ENCODE measurements at places on chromosomes 7 and 10.

DNA sequence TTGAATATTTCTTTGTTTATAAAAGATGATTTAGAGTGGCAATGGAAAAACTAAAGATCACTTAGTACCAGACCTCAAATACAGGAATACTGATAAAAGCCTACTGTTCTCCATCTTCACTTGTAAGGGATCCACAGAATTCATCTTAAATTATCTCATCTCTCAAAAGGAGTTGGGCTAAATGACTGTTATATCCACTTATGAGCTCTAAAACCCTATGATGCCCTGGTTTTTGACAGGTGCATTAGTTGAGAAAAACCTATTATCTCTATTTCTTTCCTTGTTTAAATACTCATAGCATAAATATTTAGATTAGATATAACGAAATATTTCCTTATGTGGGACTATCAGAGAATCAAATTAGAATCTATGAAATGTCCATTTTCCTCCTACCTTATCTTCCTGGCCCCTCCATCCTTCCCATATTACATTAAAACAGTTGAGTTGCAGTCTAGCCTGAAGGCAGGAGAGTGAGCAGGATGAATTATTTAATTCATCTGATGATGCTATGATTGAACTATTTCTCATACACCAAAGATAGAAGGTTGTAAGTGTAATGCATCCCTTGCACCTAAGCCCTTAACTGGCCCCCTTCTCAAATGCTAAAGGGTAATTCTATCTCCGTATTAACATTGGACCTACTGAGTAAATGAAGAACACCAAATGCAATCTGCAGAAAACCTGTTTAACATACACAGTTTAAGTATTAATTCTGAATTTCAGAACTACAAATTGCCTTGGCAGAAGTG, 29.7 kb downstream of the PPP3CB start:
- no peak for DNase-seq

- no peak for DNase-seq
Measured at GRCh38 chr7:17434841-17435692, 136.6 kb downstream of the AHR start.

DNA sequence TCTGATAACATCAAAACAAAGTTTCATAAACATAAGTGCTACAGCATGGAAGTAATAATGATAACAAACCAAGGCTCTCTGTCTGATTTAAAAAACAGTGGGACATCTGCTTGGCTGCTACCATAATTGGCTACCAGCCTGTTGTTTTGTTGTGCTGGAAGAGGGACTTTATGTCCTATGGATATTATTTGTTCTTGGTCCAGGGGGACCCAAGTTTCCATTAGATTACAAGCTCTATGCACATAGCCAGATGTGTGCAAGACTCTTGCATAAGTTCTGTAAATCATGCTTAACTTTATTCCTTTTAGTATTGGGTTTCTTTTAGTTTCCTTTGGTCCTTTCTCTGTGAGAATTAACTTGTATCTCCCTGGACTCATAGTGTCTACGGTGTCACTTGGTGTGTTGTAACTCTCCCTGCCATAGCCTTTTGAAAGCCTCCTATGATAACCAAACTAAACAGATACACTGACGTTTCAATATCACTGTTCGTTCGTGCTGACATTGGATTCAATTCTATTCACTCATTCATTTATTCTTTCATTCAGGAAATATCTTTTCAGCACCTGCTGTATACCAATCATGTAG, 41.4 kb upstream of the CD36 start:
- no peak for DNase-seq

GRCh38 chr10:123835575-123835974, 56.0 kb downstream of the CPXM2 start:
- peak; percentile 35 for DNase-seq

DNA sequence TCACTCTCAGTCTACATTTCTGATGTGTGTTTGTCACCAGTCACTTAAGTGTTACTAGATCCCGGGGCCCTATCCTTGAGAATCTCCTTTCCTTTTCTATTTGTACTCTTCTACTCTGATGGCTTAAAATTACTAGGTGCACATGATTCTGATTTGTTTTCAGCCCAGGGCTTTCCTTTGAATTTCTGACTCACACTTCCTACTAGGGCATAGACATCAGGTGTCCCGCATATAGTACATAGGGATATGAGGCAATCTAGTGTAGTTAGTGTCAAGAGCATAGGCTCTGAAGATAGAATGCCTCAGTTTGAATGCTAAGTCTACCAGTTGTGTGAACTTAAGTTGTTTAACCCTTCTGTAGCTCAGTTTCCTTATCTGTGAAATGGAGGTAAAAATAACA, 49.4 kb upstream of the LRRN3 start:
- no peak for DNase-seq

DNA sequence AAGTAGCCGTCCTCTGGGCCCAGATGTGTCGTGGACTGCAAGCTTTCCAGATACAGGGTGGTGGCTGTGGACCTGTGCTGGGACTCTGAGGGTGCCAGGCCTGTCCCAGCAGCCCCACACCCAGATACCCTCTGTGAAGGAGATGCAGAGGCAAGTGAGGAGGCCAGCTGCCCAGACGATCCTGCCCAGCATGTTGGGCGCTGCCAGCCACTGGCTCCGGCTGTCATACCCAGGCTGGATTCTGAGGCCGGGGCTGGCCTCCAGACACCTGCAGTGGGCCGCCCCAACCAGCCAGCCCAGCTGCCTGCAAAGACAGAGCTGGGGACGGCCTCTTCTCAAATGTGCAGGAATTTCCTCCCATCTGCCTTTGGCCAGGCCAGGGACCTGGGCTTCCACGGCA, 39.1 kb upstream of the EBF3 start:
- no peak for DNase-seq

DNA sequence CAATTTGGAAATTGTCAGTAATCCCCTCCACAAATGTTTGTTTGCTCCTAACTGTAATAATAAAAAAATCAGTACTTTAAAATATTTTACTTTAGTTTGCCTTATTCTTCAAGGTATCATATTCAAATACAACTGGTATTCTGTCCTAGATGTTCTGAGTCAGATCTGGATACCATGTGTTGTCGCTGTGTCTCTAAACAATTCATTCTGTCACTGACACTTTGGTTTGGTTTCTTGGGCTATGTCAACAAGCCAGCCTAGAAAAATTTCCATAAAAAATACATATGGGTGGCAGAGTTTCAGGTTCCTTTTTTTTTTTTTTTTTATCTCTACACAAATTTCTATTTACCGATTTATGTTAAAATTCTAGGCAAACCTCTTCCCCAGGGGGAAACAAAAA, 33.2 kb upstream of the SEMA3D start:
- no peak for DNase-seq

GRCh38 chr7:936386-937054, 18.0 kb downstream of the ADAP1 start:
- peak; percentile 85 for DNase-seq

- DNase-seq: no peak
Measured at GRCh38 chr7:44909596-44910389, 24.5 kb upstream of the PURB start.

DNA sequence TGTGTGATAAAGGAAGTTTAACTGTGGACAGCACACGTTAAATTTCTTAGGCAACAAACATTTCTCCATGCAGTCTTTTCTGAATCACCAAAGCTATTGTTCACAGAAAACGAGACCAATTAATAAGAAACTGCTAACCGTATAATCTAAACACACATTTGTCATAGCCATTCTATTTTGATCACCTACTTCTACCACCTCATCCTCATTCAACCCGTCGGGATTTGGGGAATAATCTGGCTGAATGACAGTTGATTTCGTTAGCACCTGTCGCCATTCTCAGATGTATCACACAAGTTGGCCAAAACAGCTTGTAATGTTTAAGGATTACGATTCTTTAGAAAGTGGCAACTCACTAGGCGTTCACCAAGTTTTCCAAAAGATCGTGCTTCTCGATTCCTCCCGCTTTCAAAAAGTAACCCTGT, 1.2 kb downstream of the EZH2 start:
- peak; percentile 33 for DNase-seq

GRCh38 chr10:104251443-104251842, 3.2 kb upstream of the GSTO1 start:
- DNase-seq: no peak

DNA sequence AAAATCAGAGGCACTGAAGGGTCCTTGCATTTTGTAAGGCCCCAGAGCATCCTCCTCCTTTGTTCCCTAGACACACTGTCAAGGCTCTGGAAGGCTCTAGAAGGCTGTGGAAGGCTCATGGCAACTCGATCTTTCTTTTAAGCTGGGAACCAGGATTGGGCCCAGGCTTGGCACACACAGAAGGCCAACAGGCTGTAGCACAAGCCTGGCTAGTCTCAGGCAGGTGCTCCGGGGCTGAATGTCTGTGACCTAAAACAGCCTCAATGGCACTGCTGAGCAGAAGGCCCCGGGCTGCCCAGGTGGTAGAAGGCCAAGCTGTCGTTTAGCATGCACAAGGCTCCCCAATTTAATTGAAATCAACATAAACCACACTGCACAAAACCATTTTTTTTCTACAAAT, 55.7 kb downstream of the PRKAG2 start:
- no peak for DNase-seq

DNA sequence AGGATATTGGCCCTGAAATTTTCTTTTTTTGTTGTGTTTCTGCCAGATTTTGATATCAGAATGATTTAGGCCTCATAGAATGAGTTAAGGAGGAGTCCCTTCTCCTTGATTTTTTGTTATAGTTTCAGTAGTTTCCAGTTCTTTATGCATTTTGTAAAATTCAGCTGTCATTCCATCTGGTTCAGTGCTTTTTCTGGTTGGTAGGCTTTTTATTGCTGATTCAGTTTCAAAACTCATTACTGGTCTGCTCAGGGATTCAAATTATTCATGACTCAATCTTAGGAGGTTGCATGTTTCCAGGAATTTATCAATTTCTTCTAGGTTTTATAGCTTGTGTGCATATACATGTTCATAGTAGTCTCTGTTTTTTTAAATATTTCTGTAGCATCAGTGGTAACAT, 10.1 kb upstream of the TMEM196 start:
- no peak for DNase-seq

- no peak for DNase-seq
Measured at GRCh38 chr7:83060218-83060617, 102.5 kb downstream of the PCLO start.

- no peak for DNase-seq
Measured at GRCh38 chr10:43734716-43735115, 86.0 kb upstream of the ZNF32 start.

DNA sequence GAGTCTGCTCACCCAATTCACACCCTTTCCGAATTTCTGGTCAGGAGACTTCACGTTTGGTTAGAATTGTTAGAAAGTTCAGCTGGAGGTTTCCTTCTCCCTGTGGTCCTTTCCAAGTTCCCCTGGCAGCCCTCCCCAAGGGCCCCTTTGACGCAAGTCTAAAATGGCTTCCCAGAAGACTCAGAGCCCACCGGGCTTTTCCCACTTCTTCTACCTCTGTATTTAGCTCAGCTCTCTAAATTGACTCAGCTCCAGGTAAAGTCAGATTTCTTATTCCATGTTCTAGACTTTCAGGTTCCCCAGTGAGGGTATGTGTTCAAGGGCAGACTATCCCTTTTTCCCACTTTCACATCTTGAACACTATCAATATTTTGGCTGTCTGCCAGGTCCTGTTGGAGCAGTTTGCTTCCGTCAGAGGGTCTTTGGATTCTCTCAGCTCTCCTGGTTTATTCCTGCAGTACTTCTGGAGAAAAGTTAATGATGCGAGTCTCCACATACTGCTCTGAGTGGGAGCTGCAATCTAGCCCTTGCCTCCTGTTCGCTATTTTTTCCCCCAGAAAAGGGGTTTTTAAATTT, 53.1 kb upstream of the ZNF273 start:
- no peak for DNase-seq

- DNase-seq: no peak
Measured at GRCh38 chr10:70915806-70916205, 27.4 kb upstream of the PCBD1 start.

- no peak for DNase-seq
Measured at GRCh38 chr7:137354961-137355360, 11.4 kb upstream of the PTN start.

DNA sequence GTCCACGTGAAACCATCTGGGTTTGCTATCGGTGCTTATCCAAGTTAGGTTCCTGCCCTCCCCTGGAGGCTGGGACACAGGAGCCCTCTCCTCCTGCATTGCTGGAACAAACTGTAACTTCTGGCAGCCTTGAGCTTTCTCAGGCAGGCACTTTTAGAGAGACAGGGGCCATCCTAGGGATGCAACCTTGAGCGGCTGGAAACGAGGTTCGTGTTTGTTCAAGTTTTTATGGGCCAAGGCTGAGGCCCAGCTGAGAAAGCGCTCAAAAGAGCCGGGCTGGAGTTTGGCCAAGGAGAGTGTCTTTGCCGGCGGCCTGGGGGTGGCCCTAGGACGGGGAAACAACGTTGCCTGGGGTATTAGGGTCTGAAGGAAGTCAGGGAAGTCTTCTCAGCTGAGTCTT, 5.5 kb upstream of the MMD2 start:
- DNase-seq: no peak

DNA sequence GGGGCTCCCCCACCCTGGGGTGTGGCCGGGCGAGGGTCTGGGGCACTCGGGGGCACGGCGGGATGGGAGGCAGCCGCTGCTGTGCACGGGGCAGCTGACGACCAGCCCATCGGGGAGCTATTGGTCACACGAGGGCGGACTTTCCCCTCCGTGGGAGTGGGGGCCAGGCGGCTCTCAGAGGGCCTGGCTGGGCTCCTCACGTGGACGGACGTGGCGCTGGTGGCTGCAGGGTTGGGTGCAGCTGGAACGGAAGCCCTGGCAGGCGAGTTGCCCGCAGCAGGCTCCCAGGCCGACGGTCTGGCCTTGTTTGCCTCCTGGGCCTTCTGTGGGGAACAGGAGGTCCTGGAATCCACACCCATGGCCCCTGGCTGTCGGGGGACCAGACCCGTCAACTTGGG, 14.3 kb downstream of the MICALL2 start:
- DNase-seq: no peak

DNA sequence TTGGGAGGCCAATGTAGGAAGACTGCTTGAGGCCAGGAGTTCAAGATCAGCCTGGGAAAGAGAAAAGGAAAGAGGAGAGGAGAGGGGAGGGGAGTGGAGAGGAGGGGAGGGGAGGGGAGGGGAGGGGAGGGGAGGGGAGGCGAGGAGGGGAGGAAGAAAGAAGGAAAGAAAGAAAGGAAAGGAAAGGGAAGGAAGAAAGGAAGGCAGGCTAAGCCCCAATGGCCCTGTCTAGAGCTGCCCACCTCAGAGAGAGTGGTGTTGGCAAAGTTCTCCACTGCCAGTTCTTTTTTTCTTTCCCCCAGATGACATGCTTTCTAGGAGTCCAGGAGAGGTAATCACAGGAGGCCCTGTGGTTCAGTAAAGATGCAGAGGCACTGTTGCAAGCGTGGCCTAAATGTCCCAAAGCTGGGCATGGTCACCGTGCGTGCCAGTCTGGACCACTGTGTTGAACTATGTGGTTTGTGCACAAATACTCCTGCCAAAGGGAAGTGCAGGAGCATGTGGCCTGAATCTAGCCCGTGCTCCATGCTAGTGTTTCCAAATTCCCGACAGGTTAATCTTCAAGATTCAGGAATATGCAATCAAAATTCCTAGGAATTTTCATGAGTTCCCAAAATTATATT, 39.7 kb downstream of the ODAD2 start:
- no peak for DNase-seq

GRCh38 chr10:14200698-14201544, 129.8 kb downstream of the FRMD4A start:
- peak; percentile 25 for DNase-seq
